ENCODE measurements at places on chromosomes 4 and X.

GRCh38 chr4:184664445-184665210, 15.1 kb downstream of the PRIMPOL start:
- DNase-seq, result no peak

DNA sequence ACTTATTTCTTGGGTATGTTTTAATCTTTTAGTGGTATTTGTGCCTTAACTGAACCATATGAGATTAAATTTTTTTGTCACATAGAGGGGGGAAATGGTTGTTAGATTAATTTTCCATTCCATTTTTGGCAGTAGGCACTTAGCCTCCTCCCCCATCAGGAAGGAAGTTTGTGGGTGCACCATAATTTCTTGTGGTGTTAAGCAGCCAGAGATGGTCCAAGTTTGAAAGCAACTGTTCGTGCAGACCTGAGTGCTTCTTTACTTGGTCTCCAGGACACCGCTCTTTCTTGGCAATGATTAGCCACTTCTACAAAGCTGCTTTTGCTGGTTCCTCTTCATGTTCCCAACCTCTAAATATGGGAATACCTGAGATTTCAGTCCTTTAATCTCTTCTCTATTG, 92.7 kb upstream of the RPL34 start:
- peak; percentile 6 for DNase-seq

DNA sequence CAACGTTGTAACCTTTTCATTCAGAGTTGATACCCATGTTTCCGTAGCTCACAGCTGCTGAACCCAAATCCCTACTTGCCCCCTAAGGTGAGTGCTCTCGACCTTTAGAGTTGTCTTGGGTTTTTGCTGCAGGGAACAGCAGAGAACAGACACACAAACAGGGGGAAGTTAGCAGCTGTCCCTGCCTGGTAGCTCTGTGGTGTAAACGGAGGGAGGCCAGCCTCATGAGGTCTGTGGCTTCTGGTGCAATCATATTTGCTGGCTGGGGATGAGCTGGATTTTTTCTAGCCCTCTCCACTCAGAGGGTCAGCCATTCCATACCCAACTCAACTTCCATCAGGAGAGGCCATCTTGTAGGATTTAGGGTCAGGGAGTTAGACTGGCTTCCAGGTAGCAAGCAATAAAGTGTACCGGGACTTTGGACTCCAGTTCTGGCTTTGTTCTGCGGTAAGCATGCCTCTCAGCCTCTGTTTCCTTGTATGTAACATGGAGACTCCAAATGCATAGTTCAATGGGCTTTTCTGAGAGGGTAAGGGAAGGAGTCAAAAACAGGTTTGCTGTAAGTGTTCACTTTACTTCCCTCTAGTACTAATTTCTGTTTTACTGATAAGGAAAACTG, 218.9 kb downstream of the MID1IP1 start:
- no peak for DNase-seq

- DNase-seq, result no peak
Observed at GRCh38 chr4:61596606-61597340, 396.6 kb downstream of the ADGRL3 start.

DNA sequence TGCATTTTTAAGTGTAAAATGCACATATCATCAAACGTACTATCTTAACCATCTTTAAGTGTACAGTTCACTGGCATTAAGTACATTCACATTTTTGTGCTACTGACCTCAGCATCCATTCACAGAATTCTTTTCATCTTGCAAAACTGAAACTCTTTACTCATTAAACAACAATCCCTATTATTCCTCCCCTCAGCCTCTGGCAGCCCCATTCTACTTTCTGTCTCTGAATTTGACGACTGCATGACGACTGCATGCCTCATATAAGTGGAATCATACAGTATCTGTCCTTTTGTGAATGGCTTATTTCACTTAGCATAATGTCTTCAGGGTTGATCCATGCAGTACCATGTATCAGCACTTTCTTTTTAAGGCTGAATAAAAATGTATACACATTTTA, 38.7 kb downstream of the CNKSR2 start:
- no peak for DNase-seq

DNA sequence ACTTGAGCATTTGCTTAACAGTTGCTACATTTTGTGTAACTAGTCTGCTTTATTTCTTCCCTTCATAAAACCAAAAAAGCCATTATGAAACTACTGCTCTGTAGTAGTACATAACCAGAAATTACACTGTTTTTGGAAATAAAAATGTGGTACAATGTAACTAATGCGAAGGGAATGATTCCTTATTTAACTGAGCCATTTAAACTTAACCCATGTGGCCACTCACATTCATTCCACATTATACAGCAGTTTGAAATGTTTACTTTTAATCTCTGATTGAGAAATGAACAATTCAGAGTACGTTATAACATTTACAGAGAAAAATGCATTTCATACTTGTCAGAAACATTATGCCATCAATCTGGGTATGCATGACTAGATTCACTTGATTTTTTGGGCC, 94.2 kb downstream of the NYX start:
- DNase-seq, result no peak

DNA sequence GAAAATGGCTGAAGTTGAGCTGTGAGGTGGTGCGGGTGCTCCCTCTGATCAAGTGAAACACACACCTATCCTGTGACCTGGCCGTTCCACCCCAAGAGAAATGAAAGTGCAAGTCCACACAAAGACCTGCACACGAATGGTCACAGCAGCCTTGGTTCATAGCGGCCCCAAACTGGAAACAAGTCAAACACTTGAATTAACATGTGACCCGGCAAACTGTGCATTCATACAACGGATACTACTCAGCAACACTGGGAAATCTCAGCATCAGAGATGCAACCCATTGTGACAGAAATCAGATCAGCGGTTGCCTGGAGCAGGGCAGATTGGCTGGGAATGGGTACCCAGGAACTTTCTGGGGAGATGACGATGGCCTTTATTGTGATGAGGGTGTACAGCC, 7.6 kb downstream of the G6PD start:
- DNase-seq, result no peak

GRCh38 chr4:15552557-15553362, 83.1 kb downstream of the CC2D2A start:
- no peak for DNase-seq

DNA sequence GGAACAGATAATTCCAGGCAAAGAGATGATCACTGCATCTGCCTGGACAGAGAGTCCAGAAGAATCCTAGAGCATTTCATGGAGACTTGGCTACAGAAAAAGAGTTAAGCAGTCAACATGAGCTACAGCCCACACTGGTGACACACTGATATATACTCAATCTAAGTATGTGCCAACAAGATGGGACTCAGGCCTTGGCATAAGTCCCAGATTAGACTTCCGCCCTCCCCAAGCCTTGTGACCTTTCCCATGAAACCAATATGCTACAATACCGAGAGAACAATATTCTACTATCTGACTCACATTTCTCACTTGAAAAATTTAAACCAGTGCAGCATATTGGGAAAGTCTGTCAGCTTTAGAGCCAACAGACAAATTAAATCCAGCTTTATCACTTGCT, 65.7 kb upstream of the SLITRK2 start:
- DNase-seq, result no peak

DNA sequence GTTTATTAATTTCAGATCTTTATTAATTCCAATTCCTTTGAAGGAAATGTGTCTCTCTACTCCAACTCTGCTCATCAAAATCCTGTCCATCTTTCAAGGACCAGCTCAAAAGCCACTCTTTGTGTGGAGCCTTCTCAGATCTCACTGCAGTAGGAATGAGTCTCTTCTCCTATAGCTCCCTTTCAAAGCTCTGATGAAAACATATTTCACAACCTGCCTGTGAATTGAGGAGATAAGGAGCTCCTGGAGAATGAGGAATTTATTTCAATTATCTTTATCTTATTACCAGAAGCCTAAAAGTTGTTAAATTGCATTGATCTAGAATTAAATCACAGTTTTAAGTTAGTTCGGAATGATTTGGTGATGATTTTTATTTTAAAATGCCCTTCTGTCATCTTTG, 92.6 kb upstream of the TRPC3 start:
- DNase-seq, result no peak

GRCh38 chr4:21476757-21477156, 471.8 kb downstream of the KCNIP4 start:
- no peak for DNase-seq

GRCh38 chrX:141278306-141278705, 36.0 kb upstream of the SPANXC start:
- DNase-seq, result no peak

DNA sequence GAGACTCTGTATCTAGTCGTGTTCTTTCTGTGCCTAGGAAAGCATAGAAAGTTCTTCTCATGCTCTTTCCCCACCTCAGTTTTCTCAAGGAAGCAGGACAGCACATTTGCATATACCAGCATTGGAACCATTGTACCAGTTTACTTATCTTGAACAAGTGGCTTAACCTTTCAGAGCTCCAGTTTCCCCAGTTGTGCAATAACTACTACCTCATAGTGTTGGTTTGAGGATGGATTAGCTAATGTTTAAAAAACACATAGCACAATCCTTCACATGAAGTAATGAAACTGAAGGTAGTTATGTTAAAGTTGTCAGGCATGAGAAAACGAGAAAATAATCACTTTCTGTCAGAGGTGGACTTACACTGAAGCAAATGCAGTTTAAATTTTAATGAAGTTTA, 92.2 kb upstream of the H2AZ1 start:
- no peak for DNase-seq

- no peak for DNase-seq
Observed at GRCh38 chr4:121783210-121783609, 17.9 kb upstream of the EXOSC9 start.

GRCh38 chrX:76127341-76127740, 45.5 kb upstream of the PBDC1 start:
- no peak for DNase-seq

GRCh38 chrX:153643431-153644351, 3.3 kb upstream of the DUSP9 start:
- no peak for DNase-seq

- DNase-seq, result peak; percentile 26
Observed at GRCh38 chrX:54357414-54358377, at the start of gene WNK3. TSS of gene WNK3 (minus strand) at chrX:54358046.

- no peak for DNase-seq
Observed at GRCh38 chr4:1061760-1062159, 50.3 kb downstream of the FGFRL1 start.

DNA sequence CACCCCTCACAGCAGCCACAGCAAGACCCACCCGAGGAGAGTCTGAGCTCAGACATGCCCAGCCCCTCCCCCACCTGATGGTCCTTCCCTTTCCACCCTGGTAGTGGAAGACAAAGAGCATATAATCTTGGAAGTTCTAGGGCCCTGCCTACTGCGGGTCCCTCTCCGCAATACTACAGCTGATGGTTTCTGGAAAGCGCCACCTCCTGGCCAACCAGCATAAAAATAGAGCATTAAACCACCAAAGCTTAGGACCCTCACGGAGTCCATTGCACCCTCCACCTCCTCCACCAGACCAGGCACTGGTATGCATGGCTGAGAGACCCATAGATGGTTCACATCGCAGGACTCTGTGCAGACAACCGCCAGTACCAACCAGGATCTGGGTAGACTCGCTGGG, 78.2 kb downstream of the SH3BGRL start:
- DNase-seq, result no peak

DNA sequence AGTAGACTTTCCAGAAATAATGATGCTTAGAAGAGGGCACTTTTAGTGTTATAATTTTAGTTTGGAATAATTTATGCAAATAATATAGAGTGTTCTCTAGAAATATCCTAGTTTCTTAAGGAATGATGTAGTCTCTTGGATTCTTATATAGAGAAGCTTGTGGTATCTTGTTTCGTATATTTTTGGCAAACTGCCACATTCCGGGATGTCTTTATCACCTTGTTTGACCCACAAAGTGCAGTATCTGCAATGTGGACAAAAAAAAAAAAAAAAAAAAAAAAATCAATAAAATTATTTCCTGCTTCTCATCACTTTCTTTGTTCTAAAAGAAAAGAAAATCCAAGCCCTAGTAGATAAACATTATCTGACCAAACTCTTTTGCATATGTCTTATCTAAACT, 1577.7 kb upstream of the TENM3 start:
- DNase-seq, result no peak

- no peak for DNase-seq
Observed at GRCh38 chr4:126838941-126839679, 793.6 kb upstream of the INTU start.

GRCh38 chrX:13692771-13693231, 3.9 kb downstream of the RAB9A start:
- DNase-seq, result no peak

GRCh38 chr4:147981305-147981704, 249.4 kb downstream of the ARHGAP10 start:
- no peak for DNase-seq

DNA sequence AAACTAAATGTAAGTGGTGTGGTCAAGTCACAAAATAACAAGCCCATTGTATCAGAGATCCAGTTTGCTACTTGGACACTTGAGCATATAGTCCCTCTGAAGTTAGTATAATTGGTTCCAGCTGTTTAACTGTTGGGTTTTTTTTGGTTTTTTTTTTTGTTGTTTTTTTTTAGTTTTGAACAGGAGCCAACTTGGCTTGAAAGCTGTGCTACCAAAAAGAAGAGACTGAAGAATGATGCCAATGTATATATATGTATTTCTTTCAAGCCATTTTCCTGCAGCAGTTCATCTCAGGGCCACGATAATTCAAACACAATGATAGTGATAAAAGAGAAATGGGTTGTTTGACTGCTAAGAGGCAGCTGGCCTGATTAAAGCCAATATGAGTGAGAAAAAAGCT, 138.3 kb downstream of the PCDH18 start:
- DNase-seq, result no peak

- no peak for DNase-seq
Observed at GRCh38 chrX:19658030-19658429, 142.7 kb upstream of the MAP3K15 start.

- DNase-seq, result no peak
Observed at GRCh38 chrX:38701073-38701472, 100.2 kb upstream of the MID1IP1 start.

- DNase-seq, result no peak
Observed at GRCh38 chrX:42818151-42818921, 40.4 kb upstream of the PPP1R2C start.

DNA sequence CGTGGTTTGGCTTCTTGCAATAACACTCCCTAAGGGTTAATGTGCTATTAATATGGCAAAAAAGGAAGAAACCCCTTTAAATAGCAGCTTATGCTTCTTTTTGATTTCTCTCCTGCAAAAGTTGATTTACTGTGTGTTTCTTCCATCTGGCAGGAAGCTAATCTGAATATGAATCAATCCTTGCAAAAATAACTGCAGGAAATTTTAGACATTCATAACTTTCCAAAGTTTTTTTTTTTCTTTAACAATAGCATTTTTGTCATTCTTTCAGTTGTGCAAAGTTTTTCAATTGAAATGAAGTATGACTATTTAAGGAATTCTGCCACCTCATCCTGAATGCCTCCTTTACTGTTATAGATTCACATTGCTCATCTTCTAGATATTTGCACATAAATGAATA, 115.6 kb downstream of the SPANXA1 start:
- DNase-seq, result no peak

GRCh38 chr4:76430519-76431388, 4.3 kb upstream of the SHROOM3 start:
- DNase-seq, result no peak

DNA sequence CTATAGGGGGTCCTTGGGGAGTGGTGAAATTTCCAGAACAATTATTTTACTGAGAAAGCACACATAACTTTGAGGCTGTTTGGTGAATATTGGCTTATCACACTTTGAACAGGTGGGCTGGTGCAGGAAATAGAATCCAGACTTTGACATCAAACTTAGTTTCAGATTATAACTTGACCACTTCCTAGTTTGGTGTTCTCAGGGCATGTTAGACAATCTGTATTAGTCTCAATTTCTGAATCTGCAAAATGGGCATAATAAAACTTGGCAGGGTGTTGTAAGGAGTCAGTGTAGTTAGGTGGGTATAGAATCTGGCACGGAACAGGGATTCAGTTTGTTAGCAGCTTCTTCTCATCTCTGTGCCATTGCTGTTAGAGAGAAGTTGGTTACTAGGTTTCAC, 43.3 kb upstream of the MBNL3 start:
- no peak for DNase-seq
